Left forelimb (tissue), 1 donor: ENCODE measurements at places on chromosomes 5 and 9.

DNA sequence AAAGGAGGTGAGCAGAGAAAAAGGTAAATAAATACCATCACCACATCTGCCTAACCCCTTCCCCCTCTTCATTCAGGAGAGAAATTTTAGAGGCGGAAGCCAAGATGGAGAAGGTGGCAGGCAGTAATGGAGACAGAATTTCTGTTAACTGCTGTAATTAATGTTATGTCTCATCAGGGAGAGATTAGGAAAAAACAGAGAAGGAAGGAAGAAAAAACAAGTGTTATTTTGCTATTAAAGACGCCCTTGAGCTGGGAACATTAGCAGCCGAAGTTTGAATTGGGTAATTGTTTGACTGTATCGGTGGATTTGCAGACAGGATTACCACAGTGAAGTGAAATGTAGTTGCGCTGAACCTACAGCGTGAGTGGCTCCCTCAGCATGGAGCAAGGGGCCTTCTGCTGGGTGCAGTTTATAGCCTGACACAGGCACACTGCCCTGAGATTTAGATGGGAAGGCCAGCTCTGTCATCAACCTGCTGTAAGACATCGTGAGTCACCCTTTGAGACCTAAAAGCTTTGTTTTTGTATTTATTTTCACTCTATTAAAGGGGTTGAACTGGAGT, 136.3 kb downstream of the ASTN2 start:
- no peak for DNase-seq

DNA sequence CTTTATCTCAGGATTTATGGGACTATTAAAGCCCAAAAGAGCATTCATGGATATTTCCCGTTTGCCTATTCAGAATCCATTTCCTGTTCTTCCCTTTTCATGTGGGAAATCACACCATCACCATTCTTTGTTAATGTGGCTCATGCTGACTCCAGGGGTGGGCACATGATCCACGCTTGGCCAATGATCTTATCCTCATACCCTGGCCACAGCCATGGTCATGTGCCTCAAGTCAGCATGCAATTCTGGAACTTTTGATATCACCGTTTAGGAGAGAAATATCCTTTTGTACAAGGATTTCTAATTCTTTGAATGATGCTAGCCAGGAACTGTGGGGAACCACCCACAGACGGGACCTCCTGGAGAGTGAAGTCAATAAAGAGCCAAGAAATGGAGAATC, 272.2 kb downstream of the PRELID2 start:
- DNase-seq: no peak

DNA sequence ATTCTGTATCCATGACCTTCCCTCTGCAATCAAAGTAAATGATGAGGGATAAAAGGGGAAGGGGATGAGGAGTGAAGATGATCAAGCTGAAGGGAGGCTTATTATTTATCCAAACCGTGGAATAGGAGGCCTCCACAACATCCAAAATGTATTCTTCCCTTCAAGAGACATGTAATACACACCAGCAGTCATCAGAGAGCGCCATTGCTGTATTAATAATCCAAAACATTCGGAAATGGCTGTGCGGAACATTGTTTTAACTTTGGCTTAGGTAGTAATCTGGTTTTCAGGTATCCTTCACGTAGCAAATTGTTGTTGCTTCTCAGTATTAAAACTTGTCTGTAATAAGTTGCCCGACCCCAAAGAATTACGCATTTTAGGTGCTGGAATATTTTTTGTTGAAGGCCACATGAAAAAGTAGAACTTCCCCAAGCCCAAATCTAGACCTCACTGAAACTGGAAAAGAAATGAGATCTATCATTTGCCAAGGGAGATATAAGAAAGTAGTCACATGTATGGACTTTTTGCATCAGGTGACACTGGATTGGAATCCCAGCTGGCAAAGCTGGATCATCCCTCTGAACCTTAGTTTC, 2.6 kb upstream of the BOD1 start:
- no peak for DNase-seq

DNA sequence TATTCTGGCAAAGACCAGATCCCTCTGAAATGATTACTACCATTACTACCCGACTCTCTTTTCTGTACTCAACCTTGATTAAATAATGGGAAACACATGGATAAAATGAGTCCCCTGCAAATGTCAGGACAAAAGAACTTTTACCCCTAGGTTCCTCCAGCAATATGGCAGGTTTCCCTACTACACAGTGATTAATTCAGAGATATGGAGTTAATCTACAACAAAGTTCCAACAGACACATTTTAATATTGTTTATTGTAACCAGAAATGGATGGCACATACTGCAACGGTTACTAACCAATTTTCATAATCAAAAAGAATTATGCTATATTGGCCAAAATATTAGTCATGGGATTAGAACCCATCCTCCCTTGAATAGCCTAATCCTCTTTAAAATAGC, 294.8 kb downstream of the ATPSCKMT start:
- no peak for DNase-seq

DNA sequence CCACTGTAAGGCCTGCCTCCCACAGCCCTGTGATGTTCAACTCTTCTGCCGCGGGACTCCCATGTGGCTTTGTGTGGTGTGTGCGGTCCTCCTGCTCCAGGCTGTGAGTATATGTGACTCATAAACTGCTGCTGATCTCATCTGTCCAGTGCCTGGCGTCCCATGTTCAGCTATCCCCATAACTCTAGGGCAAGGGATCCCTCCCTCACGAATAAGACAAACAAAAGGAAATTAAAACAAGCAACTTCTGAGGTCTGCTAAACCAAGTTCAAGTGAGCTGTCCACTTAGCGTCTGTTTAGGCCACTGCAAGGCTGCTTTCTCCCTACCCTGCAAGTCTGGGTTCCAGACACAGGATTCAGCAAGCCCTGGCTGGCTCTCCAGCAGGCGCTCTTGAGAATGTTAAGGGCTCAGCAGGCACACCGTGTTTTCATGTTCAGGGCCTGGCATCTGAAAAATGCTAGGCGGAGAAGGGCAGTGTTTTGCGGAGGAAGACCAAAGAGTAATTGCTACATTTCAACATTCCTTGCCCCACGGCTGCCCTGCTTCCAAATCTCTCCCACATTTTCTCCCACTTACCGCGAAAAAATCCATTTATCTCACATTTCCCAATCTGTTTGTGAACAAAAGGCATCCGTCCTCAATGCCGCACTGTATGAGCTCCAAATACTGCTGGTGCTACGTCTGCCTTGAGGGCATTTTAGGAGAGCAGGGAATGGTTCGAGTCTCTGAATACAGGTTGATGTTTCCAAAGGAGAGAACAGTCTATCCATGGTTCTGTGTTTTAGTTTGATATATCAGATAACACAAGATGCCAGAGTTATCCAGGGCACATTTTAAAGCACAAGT, 280.2 kb downstream of the SEMA5A start:
- DNase-seq: no peak

GRCh38 chr5:34534523-34535103, 121.5 kb upstream of the RAI14 start:
- DNase-seq: no peak

GRCh38 chr5:83744821-83745220, 24.2 kb upstream of the HAPLN1 start:
- no peak for DNase-seq

GRCh38 chr5:80745490-80745889, 90.7 kb upstream of the DHFR start:
- DNase-seq: no peak

DNA sequence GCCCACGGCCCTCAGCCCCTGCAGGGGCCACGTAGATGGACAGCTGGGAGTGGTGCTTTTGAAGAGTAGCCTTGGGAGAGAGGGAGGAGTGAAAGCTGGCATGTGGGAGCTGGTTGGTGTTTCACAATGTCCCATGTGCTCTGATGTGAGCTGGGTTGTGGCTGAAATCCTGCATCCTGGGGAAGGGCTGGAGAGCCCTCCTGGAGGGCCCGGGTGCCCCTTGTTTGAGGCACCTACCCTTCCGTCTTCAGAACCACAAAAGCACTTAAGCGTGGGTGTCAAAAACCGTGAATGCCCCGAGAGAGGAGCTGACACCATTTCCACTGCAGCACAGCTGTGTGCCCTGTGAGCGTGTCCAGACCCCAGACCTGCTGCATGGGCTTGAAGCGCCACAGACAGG, 199.1 kb upstream of the ZNF618 start:
- DNase-seq: no peak

- no peak for DNase-seq
Observed at GRCh38 chr5:124034083-124034700, 522.2 kb downstream of the CSNK1G3 start.

DNA sequence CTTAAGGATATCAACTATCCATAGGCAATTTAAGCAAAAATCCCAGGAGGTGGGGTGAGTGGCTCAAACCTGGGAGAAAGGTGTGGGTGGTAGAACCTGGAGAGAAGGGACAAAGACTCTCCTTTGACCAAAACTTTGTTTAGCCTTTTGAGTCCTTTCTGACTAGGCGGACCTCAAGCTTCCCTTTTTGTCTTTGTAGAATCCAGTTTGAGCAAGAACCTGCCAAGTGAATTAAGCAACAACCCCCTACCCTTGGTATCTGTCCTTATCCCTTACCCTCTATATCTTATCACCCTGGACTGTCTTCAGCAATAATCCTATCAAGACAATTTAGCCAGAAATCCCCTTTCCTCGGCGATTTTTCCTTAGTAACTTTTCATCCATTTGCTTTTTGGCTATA, 53.5 kb upstream of the SLC28A3 start:
- DNase-seq: no peak

DNA sequence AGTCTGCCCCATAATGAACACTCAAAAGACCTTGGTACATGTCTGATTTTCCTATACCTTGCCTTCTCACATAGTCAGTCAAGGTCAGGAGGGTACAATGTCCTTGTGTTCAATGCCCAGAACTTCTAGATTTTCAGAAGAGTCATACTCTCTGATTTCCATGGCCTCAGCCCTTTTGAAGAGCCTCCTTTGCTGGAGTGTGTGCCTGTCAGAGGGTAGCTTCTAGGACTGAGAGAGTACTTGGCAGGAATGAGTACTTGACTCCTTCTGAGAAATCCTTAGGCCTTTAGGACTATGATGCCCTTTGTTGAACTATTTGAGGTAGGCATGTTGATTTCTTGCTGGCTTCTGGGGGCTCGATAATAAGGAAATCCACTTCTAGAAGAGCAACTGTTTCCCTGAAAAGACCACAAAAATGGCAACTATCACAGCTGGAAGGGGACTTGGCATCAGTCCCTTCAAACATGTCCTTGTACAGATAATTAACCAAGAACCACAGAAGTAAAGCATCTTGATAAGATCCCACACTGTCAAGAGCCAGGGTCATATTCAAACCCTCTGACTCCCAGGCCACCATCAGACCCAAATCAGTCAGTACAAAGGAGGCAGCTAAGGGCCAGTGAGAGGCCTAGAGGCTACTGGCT, 10.6 kb upstream of the MEGF9 start:
- DNase-seq: no peak

GRCh38 chr9:130284690-130285089, 19.1 kb downstream of the HMCN2 start:
- no peak for DNase-seq

DNA sequence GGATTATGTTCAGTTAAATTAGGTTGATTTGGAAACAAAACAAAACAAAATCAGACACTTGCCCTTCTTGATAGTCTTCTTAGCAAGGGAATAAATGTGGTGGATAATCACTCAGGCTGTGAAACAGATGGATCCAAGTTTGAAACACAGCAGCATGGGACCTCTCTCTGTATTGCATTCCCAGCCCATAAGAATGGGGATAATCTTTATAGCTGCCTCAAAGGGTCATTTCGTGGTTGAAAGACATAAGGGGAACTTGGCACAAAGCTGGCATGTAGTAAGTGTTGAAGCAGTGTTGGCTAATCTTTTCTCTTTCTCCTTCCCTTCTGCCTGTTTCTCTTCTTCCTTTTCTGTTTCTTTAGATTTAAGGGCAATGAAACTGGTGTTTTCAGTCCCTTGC, 333.9 kb upstream of the TLE4 start:
- no peak for DNase-seq

DNA sequence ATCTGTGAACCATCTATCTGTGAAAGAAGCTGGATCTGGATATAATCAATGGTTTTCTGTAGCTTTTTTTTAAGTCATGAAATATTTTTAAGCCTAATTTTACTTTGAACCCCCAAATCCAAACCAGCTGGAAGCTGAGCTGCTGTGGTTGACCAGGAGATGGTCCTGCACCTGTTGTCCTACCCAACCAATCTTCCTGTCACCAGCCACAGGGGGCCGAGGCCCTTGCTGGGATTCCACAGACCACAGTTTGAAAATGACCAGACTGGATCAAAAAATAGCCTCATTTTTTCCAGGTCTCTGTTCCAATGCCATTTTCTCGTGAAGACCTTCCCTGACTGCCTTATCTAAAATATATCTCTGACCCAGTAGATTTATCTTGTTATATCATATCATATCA, 200.6 kb downstream of the SGCD start:
- DNase-seq: no peak

- DNase-seq: peak; percentile 62
Observed at GRCh38 chr5:136031711-136032110, 2.9 kb downstream of the TGFBI start.

DNA sequence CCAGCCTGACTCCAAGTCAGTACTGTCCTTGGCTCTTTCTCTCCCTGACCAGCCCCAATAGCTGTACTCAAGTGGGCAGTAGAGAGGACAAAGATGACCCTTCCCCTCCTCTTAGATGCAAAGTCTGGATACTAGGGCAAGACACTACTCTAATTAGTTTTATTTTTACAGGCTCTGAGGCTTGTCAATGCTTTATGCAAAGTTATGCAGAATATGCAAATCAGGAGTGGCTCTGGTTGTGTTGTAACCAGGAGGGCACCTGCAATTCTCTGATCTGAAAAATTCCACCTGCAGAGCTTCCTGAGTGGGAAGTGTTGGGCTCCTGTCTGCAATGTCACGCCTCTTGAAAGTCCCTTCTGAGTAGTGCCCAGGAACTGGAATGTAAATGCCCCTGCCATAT, 201.5 kb downstream of the RGS3 start:
- DNase-seq: peak; percentile 3

DNA sequence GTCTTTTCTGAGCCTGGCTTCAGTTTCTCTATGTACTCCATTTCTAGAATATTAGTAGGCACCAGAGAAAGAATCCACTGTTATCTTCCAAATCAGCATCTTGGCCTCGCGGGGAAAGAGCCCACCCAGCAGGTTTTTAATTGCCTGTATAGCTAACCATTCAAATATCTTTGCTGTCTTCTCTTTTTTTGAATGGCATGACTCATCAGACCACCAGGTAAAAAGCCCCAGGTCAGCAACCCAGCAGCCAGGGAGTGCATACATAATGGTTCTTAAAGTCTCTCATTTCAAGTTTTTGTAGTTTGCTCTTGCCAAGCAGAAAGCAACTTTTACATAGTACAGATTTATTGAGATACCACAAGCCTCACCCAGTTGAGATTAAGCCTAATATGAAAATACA, 50.7 kb downstream of the TMEM167A start:
- no peak for DNase-seq

- no peak for DNase-seq
Observed at GRCh38 chr9:97793067-97793466, 60.0 kb upstream of the FOXE1 start.

- no peak for DNase-seq
Observed at GRCh38 chr5:178058321-178059012, 54.9 kb upstream of the N4BP3 start.
